Sciatic nerve (tissue), 2 donors: ENCODE measurements at places on chromosomes 2 and 18.

GRCh38 chr2:188512456-188512855 is 220.8 kb downstream of the GULP1 start:
- no peak for DNase-seq

GRCh38 chr2:189424961-189425360 is 16.3 kb upstream of the WDR75 start:
- no peak for DNase-seq

- DNase-seq = no peak
Measured at GRCh38 chr18:13416208-13416607, 197.6 kb downstream of the LDLRAD4 start.

DNA sequence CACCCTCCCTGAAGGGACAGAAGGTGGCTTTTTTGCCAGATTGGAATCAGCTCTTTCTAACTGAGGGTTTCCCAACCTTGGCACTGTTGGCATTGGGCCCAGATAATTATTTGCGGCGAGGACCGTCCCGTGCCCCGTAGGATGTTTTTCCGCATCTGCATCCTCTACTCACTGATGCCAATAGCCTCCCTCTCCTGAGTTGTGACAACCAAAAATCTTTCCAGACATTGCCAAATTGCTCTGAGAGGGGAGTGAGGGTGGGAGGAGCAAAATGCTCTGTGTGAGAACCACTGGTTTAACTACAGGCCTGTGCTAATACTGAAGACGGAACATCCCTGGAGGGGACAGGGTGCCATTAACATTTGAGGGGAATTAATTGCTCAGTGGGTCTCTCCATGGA is 33.6 kb upstream of the GLI2 start:
- DNase-seq = peak; percentile 48

GRCh38 chr2:215856080-215856479 is 157.3 kb downstream of the MREG start:
- no peak for DNase-seq

GRCh38 chr2:195572895-195573683 is 83.9 kb upstream of the SLC39A10 start:
- DNase-seq = no peak

DNA sequence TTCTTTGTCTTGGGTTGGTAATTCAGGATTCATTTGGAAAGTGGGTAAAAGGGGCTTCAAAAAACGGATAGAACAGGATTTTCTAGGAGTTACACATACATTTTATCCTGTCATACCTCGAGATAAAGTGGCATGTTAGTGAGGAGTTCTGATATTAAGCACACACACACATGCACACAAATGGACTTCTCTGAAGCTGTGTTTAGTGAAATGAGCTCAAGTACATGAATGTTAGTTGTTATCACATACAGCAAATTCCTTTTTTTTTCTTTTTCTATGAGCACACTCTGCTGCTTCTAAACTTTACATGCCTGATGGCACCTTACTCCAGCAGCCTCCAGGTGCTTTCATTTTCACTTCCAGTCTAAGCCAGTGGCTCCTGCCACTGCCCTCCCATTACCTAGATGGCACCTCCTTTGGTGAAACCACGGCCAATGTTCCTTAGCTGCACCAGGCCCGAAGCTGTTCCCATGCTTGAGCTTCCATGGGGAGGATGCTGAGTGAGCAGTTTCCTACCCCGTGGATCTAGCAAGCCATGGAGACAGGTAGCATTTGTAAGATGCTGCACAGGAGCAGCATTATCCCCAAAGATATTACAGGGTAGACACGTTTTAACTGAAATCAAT is 49.7 kb downstream of the STAT1 start:
- no peak for DNase-seq

- DNase-seq = no peak
Measured at GRCh38 chr18:35688757-35689156, 107.2 kb downstream of the GALNT1 start.

DNA sequence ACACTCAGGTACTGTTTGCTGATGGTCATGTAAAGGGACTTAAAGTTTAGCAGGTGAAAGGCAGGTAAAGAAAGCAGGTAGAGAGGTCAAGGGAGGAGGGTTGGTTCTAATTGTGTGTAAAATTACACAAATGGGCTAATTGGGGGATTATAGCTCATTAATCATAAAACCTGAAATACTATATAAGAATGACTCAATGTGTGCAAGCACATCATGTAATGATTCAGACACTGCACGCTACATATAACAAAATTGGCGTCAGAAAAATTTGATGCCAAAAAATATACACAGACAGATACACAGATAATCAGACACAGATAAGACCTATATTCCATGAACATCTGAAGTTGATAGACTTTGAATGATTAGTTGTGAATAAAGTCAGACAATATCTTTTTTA is 120.7 kb upstream of the LMAN1 start:
- DNase-seq = no peak

- DNase-seq = no peak
Measured at GRCh38 chr2:168130346-168130745, 117.0 kb downstream of the STK39 start.
